ENCODE measurements at places on chromosomes 2 and 18.

DNA sequence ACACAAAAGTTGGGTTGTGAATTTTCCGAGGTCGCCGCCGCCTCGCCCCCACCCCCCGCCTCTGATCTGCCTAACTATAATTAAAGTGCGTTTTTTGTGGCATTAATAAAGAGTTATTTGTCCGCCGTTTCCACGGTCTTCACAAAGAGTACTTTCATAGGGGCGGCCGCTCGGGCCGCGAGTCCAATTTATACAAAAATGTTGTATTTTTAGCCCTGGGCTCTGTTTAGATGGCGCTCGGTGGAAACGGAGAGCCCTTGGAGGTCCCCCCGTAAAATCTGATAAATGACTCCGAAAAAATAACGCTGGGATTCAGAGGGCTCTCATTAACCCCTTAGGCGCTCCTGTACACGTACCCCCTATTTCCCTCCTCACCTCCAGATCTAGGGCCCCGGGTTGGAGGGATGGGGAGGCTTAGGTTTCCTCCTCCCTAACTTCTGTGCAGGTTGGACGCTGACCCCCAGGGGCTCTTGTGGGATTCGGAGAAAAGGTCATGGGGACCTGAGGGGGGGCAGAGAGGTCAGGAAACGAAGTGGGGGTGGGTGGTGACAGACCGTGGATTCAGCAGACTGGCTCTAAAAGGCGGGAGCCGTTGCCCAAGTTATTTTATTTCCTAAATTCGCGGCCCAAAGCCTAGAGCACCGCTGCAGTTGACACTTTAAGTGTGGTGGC is 1.9 kb downstream of the CYP26B1 start:
- DNase-seq = no peak

- no peak for DNase-seq
Measured at GRCh38 chr2:133413863-133414262, 154.4 kb downstream of the NCKAP5 start.

DNA sequence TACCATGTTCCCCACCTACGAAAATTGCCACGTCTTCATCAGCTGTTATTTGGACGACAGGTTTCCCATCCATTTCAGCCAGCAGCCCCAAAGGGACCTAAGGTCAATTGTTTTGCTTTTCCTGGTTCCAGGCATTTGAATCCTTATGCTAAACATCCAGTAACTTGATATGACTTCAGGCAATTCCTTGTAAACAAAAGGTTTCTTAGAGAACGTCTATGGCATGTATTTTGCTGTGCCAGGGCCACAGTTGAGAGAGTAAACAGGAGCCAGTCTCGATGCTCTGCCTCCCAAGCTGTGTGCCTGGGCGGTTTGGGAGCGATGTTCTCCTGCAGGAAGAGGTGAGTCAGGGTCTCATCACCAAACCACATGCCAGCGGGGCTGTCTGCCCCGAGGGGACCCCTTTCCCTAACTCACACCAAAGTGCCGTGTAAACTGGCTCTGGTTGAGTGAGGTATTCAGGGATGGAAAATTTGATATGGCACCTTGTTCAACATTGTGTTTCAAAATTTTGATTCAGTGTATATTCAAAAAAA is 12.9 kb upstream of the MC5R start:
- no peak for DNase-seq

- no peak for DNase-seq
Measured at GRCh38 chr2:1156531-1156930, 205.9 kb downstream of the SNTG2 start.

GRCh38 chr2:70691497-70692140 is 76.4 kb downstream of the ADD2 start:
- DNase-seq = no peak

GRCh38 chr2:57510704-57511103 is 535.9 kb upstream of the VRK2 start:
- DNase-seq = no peak

GRCh38 chr2:225037415-225038230 is 4.6 kb downstream of the DOCK10 start:
- peak; percentile 29 for DNase-seq

DNA sequence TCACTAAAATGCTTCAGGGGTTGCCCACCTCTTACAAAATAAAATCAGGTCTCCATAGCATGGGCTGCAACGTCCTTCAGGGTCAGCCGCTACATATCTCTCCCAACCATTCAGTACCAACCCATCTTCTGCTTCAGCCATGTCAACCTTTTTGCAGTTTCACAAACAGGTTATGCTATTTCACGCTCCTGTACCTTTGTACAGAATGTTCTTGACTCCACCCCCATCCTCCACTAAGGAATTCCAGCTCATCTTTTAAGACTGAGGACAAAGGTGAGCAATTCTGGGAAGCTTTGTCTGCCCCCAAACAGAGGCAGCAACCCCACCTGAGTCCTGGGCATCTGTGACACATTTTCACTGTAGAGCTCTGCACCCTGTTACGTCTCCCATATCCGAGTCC is 8.8 kb upstream of the EVA1A start:
- no peak for DNase-seq

DNA sequence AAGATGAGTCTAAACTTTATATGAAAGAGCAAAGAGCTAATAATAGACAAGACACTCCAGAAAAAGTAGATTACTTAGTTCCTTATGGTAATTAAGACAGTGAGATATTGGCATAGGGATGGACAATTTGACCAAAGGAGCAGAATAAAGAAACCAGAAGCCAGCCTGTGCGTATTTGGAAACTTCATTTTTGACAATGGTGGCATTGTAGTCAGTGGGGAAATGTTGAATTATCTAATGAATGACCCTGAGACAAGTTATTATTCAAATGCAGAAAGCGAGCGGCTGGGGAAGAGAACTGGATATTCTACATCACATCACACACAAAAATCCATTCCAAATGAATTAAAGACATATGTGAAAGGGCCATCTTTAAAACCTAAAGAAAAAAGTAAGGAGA is 144.3 kb downstream of the DTNB start:
- DNase-seq = no peak

- peak; percentile 94 for DNase-seq
Measured at GRCh38 chr2:112794131-112794733, 9.9 kb upstream of the IL1A start.

DNA sequence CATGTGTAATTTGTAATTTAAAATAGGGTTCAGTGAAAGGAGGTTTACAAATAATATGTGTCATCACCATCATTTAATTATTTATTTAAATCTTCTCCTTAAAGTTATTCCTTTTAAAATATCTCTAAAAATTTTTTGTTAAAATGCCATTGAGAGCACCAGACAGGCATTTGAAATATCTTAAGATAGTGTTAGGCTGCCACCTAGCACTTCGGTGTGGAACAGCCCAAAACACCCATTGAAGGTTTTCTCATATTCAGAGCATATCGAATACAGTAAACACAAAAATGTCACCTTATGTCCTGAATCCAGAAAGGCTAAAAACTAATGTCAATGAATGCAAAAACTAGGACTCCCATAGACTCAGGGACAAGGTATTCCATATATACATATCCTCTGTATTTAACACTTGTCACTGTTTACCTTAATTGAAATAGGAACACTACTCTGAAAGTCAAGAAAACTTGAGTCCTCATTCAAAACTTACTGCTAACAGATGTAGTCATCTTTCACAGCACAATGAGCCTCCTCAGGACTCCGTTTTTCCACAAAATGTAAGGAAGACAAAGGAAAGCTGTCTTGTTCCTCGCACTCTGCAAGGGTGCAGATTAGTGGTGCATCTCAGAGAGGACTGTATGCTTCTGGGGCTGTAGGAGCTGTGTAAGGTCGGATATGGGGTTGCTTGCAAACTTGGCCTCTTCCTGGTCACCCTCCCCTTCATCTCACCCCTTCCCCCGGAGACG is 329.5 kb downstream of the PAX3 start:
- peak; percentile 41 for DNase-seq

- DNase-seq = no peak
Measured at GRCh38 chr2:27893006-27893405, 2.5 kb downstream of the BABAM2 start.

DNA sequence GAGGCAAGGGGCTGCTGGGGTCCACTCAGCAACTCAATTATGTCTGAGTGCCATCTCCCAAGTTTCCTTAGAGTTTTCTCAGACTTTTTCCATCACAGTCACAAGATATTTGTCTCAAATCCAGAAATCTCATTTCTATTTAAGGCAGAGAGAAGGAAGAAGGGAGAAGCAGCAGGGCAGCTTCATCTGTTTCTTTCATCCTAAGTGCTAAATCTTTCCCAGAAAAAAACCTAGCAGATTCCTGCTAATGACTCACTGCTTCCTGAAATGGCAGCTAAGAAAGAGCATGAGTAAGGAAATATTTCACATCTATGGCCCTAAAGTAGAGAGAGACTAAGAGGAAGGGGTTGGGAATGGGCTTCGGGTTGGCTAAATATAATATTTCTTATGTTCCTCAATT is 88.0 kb downstream of the KYNU start:
- DNase-seq = peak; percentile 83

DNA sequence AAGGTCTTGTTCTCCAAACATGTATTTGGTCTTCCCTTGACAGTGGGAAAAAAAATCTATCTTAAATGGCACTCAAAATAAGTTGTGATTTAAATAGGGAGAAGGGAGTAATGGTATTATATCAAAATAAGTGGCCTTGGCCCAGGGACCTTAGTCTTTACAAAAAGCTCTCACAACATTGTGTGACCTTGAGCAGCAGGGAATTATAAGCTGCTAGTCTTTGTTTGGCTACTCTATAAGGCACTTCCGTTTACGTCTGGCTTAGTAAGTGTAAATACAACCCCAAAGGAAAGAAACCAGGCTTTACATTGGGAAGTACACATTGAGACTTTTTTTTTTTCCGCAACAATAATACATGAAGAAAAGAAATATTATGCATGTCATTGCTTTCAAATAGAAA is 734.0 kb upstream of the LINC00305 start:
- DNase-seq = no peak

DNA sequence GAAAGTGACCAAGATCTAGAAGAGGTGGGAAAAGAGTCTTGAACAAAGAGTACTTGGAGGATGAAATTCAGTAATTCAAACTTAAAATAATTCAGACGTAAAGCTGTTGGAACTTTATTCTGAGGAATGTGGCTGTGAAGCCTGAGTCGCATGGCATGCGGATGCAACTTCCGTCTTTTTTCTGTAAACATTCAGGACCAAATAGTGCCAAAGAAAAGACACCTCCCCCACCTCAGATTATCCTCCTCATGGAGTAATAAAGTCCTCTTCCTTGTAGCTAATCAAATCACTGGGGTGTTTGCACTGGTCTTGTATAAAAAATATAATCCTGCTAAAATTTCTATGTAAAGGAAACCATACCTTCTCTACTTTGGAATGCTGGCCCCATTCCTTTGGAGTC is 790.4 kb downstream of the TSN start:
- DNase-seq = no peak

DNA sequence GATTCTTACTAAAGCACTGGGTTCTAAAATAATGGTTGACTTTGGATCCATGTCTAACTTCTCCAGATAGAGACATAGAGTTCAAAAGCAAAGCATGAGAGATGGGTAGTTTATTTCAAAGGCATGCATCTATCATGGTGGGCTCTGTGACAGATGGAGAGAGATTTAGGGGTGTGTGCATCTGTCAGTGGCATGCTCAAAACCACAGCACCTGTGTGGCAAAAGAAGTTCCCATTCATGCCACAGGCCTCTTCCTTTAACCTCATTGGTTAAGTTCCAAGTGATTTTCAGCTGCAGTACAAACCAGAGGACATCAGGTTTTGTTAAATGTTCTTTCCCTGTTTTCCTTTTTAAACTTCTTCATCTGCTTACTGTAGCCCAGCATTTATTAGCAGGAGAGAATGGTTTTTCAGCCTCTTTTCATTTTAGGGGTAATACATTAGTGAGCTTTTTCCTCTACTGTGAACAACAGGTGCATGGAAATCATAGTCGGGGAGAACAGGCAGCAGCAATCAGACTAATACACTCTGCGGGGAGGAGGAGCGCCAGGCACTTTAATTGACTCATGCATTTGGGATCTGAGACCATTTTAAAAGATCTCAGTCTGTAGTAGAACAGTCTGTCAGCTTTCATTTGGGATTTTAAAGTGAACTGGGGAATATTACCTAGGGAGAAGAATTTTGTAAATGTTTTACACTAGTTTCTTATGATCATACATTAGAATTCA is 52.4 kb upstream of the UPP2 start:
- no peak for DNase-seq

GRCh38 chr18:74261053-74261713 is 30.6 kb downstream of the CYB5A start:
- DNase-seq = peak; percentile 4

DNA sequence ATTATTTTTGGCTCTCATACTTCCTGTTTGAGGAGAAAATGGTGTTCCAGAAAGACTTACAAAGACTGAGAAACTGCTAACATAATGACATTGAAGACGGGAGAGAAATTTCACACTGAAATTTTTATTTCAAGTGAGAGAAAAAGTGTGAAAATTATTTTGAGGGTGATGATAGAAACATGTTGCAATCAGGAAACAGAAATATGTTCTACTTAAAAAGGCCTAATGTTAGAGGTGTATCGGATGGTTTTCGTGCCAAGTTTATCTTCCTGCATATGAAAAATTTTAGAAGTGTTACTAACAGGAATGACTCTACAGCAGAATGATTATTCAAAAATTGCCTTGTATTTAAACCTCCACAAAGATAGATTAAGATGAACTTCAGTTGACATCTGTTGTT is 50.5 kb downstream of the KCNE4 start:
- no peak for DNase-seq

DNA sequence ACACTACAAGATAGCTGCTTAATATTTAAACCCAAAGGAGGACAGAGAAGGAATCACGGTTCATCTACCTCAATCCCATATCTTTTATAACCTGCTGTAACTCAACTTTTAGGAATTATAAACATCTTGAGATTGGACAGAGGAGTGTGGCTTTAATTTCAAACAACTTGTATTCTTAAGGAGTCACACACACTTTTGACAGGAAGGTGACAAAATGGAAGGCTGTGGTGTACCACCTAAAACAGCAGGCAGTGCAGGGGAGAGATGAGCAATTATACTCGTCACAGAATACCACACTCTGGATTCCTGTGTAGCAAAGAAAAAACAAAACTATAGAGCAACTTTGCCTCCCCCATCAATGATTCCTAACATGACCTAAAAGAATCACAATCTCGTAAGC is 194.8 kb downstream of the ZEB2 start:
- peak; percentile 7 for DNase-seq

GRCh38 chr2:102014041-102014345 is 22.2 kb downstream of the IL1R2 start:
- DNase-seq = no peak

GRCh38 chr2:79861059-79861374 is 348.2 kb downstream of the CTNNA2 start:
- no peak for DNase-seq

DNA sequence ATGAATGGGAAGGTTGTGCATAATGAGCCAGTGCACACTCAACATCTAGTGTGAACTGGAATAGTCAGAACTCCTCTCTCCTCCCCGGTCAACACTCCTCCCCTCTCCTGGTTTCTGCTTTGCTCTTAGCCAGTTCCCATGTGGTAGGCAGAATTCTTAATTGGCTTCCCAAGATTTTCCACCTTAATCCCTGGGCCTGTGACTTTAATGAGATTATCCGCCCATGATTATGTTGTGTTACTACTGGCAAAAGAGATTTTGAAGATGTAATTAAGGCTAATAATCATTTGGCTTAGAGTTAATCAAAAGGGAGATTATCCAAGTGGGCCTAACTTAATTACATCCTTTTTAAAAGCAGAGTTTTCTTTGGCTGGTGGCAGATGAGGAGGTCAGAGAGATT is 34.2 kb upstream of the REV1 start:
- DNase-seq = no peak

- peak; percentile 4 for DNase-seq
Measured at GRCh38 chr2:17272652-17273525, 245.4 kb downstream of the RAD51AP2 start.

Measured in fibroblast of skin of abdomen (primary cell).